Ureter (tissue), 1 donor: ENCODE measurements at places on chromosomes 16 and 17.

- DNase-seq = peak; percentile 71
These were observed 5.5 kb downstream of the MAP2K3 start for GRCh38 chr17:21289902-21290571.

DNA sequence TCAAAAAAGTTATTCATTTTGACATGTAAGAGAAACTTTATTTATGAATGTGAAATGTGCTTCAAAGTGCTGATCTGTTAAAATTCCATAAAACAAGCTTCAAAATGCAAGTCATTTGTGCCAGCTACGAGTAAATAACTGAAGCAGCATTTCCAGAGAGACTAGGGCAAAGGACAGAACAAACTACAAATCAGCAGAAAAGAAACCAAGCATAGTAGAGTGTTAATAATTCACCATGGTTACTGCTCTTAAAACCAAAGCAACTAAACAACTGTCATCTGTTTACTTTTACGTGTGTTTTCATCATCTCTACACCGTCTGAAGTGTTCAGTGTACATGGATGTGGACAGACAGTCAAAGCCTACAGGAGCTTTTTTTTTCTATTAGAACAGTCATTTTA is 1.6 kb upstream of the ASPA start:
- DNase-seq = no peak

- DNase-seq = no peak
These were observed 53.7 kb downstream of the C16orf95 start for GRCh38 chr16:87263418-87264052.

- no peak for DNase-seq
These were observed 19.1 kb downstream of the CHMP1A start for GRCh38 chr16:89638455-89638854.

- DNase-seq = no peak
These were observed 56.0 kb downstream of the CYB561 start for GRCh38 chr17:63390090-63390489.

DNA sequence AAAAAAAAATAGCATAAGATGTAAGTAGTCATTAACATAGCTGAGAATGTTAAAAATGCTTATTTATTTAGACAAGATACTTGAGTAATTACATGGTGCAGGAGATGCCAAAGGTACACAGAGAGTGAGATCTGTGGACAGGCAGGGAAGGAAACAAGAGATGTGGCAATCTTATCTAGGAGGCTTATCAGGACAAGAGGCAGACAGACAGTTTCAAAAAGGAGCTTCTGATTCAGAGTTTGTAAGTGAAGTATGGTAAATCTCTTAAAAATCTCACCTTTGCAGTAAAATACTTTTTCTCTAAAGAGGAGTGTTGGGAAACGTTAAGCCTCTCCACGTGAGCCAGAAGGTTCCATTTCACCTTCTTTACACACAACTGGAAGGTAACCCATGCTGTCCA is 19.9 kb upstream of the GHDC start:
- DNase-seq = no peak

GRCh38 chr17:63826468-63827001 is 696 bp upstream of the PSMC5 start:
- DNase-seq = no peak

- DNase-seq = no peak
These were observed 171.6 kb upstream of the TNRC6C start for GRCh38 chr17:77786740-77787505.

- no peak for DNase-seq
These were observed 991 bp downstream of the DUS1L start for GRCh38 chr17:82064433-82065192.

DNA sequence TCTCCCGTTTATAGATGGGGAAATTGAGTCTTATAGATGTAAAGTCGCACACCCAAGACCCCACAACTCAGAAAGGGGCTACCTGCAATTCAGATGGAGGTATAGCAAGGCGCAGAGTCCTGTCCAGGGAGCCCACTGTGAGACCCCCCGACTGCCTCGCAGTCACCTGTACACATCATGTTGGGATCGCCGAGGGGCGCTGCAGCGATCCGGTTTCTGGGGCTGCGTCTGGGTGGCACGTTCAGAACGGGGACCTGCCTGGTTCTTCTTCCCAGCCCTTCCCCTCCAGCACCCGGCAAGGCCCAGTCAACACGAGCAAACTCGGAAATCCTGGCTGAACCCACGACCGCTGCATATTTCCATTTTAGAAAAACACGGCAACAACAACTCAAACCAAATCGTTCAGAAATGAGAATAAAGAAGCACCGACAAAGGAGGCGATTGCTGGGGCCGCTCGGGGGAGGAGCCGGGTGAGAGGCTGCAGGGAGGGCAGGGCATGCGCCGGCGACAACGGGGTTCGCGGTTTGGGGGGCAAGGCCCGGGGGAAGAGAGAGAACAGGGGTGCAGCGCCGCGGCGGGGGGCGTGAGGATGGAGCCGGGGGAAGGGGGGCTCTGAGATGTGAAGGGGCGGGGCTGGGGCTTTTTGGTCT is 643 bp downstream of the HSDL1 start:
- no peak for DNase-seq

GRCh38 chr17:61410141-61411010 is 10.7 kb downstream of the TBX2 start:
- DNase-seq = peak; percentile 91

DNA sequence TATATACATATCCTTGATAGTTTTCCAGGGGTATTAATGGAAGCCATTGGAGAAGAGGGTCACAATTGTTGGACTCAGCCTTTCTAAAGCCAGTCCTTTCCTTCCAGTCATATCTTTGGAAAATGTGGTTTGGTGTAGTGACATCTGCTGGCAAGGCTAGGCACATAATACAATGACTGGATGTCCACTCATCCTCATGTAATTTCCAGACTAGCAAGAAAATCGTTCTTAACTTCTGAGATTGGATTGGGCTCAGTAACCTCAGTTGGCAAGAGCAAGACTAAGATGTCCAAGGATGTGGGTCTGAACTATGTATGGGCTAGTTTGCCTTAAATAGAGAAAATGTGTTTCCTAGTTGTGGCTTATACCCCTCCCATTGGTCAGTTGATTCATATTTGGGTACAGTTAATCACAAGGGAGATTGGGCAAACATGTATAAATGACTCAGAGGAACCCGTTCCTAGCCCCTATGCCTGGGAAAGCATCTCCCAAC is 8.7 kb upstream of the KAT7 start:
- no peak for DNase-seq

GRCh38 chr17:151886-152859 is 14.8 kb downstream of the SCGB1C2 start:
- DNase-seq = no peak

DNA sequence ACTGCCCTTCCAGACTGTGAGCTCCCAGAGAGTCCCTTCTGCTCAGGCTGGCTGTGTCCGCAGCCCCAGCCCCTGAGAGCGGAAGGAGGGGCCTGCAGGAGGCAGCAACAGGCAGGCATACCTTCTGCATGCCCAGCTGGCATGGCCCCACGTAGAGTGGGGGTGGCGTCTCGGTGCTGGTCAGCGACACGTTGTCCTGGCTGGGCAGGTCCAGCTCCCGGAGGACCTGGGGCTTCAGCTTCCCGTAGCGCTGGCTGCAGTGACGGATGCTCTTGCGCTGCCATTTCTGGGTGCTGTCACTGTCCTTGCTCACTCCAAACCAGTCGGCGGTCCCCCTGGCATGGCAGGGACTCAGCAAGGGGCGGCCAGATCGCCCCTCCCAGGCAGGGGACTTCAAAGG is 9.0 kb downstream of the RHBDF1 start:
- DNase-seq = no peak

DNA sequence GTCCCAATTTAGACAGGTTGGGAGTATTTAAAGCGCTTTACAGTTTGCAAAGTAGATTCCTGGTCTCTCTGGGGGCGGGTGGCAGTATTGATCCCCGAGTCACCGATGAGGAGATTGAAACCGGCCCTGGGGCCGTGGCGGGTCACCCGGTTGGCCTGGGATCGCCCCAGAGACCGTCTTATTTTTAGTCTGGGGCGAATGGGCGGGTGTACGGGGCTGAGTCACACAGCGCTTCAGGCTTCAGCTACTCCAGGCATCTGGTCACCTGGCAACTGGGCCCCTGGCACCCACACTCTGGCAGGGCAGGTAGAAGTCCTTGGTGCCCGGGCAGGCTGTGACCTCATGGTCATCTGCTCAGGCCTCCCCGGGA is 669 bp downstream of the MIEF2 start:
- peak; percentile 73 for DNase-seq

DNA sequence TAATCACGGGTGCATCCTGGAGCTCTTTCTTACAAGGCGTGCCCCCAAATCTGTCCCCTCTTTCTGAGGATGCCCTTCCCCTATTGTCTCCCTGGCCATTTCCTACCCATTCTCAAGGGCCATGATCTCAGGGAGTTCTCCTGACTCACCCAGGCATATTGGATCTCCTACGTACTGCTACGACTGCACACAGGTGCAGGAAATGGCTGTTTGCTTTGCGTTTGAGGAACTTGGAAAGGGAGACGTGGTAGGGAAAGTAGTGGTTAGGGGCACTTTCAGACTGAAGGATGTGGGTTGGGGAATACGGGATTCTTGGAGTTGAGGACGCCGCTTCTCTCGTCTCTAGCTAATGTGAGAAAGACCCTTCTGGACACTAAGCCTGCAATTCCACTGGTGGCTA is 18.7 kb upstream of the MEOX1 start:
- no peak for DNase-seq

DNA sequence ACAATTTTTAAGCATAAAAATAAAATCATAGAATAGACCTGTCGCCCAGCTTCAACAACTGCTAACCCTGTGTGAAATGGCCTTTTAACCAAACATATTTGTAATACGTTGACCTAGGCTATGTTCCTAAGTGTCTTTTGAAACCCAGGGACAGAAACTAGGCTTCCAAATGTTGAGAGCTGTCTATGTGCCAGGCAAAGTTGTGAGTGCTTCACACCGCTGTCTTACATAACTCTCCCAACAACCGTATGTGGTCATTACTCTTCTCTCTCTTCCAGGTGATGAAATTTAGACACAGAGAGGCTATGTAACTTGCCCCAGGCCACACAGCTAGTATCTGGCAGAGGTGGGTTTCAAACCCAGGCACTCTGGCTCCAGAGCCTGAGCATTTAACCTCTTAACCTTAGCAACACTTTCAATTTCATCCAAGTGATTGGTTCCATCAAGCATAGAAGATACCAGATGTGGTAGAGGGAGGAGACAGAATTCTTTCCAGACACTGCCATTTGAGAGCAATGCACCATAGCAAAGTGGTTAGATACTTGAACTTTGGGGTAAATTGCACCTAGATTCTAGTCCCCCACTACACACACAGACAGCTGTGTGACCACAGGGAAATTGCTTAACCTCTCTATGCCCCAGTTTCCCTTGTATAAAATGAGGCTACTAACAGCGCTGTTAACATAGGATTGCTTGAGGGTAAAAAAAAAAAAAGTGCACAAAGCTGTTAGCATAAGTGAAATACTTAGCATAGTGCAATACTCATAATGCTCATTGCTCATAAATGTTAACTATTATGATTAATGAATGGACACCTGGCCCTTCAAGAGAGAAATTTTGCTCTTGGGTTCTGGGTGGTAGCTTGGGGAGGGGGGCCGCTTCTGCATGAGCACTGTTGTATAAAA is 160.6 kb downstream of the IRX3 start:
- no peak for DNase-seq

- no peak for DNase-seq
These were observed 1.9 kb downstream of the ACSF3 start for GRCh38 chr16:89095491-89095951.

GRCh38 chr16:58187092-58187491 is 10.8 kb downstream of the CSNK2A2 start:
- no peak for DNase-seq

- DNase-seq = no peak
These were observed 1.0 kb downstream of the IRX3 start for GRCh38 chr16:54285414-54286089.

GRCh38 chr17:7632492-7632894 is 2.6 kb downstream of the SHBG start:
- no peak for DNase-seq

DNA sequence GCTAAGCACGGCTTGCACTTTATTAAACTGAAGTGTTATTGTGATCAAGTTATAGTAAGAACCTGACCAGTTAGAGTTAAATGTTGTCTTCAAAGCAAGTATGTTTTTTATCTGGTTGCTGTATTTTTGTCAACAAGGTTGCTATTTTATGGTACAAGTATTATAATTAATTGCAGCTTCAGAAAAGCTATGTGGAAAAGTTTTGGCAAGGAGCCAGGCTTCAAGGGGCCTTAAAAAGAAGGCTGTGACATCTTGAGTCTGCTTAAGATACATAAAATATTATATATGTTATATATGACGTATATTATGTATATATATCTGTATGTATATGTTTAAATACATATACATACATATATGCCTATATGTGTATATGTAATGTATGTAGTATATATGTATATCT is 1461.2 kb upstream of the CDH8 start:
- no peak for DNase-seq

DNA sequence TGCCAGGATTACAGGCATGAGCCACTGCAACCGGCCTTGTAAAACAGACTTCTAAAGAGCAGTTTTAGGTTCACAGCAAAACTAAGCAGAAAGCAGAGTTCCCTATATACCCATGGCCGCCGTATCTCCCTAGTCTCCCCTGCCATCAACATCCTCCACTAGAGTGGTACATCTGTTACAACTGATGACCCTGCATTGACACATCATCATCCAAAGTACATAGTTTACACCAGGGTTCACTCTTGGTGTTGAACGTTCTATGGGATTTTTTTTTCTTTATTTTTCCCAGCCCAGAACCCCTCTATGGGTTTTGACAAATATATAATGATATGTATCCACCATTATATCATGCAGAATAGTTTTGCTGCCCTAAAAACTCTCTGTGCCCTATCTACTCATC is 155.2 kb downstream of the RAB11FIP4 start:
- DNase-seq = no peak

- no peak for DNase-seq
These were observed 70.2 kb downstream of the SPAG9 start for GRCh38 chr17:51050291-51051033.

GRCh38 chr17:8830141-8830540 is 31.0 kb upstream of the MFSD6L start:
- no peak for DNase-seq

GRCh38 chr16:66658143-66658859 is 38.2 kb downstream of the CMTM4 start:
- DNase-seq = no peak

GRCh38 chr17:12316021-12316420 is 295.3 kb downstream of the MAP2K4 start:
- DNase-seq = no peak

GRCh38 chr16:21172650-21173049 is 14.2 kb downstream of the LDAF1 start:
- no peak for DNase-seq

DNA sequence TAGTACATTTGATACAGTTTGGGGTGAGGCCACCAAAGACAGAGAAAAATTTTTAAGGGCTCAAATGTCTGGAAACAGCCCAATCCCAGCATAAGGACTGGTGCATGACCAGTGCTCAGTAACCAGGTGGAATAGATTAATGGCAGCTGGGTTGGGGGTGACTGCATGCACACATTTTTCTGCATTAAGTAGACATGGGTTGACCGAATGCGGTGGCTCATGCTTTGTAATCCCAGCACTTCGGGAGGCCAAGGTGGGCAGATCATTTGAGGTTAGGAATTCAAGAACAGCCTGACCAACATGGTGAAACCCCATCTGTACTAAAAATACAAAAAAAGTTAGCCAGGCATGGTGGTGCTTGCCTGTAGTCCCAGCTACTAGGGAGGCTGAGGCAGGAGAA is 121.1 kb upstream of the HSBP1 start:
- no peak for DNase-seq

GRCh38 chr17:70100983-70101382 is 26.0 kb downstream of the KCNJ16 start:
- no peak for DNase-seq

GRCh38 chr16:65038100-65038499 is 83.8 kb downstream of the CDH11 start:
- DNase-seq = no peak
